ENCODE measurements at places on chromosomes 6 and 20. TPM values are rescaled to one million over a fixed set of nuclear protein-coding genes. Genes with fewer than 3 reads are reported as not detected.

Gene LHFPL5
- total RNA-seq = not detected

DNA sequence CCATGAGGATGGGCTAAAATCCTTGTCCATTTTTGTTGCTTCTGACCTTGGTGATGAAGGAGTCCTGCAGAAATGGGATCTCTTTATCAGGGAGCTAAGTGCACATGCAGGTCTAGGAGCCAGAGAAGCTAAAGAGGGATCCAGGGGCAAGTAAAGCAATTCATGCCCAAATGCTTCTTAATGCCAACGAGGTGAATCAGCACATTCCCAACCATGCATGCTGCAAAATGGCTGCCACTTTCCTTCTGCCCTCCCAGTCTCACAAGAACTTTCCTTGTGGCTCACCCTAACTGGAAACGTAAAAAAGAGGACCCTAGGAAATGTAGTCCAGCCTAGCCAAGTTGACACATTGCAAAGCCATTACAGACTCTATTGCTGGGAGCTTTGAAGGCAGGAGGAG, 298.4 kb downstream of the MAFB start:
- no peaks in the 10 kb centered on the region for H3K36me3 ChIP-seq
- no peaks in the 10 kb centered on the region for H3K4me1 ChIP-seq
- no peak for DNase-seq
- H3K4me3 ChIP-seq = no peak overlapping the region

DNA sequence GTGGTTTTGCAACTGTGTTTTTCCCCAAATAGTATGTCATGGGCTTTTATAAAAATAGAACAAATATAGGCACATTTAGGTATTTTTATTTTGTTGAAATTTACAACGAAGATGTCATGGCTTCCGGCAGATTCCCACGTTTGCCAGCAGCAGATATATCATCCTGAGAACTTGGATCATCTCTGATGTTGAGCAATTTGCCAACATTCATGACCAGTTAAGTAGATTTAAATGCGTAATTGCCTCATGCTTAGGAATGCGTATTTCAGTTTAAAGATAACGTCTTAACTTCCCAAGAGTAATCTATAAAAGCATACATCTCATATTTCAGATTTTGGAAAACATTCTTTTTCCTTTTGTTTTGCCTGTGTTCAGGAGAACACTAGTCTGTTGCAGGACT, 457.8 kb downstream of the QKI start:
- no peaks in the 10 kb centered on the region for H3K27me3 ChIP-seq
- no peaks in the 10 kb centered on the region for H3K4me1 ChIP-seq
- H3K4me3 ChIP-seq = no peak overlapping the region
- no peak for DNase-seq

GRCh38 chr6:158050107-158050735, 68.6 kb downstream of the SYNJ2 start:
- H3K36me3 ChIP-seq = no peaks in the 10 kb centered on the region
- no peaks in the 10 kb centered on the region for H3K4me1 ChIP-seq
- no peak overlapping the region for H3K4me3 ChIP-seq
- no peaks in the 10 kb centered on the region for H3K27me3 ChIP-seq

- no peak overlapping the region for H3K27ac ChIP-seq
- DNase-seq = no peak
- H3K4me3 ChIP-seq = no peak overlapping the region
- no peaks in the 10 kb centered on the region for H3K4me1 ChIP-seq
- H3K36me3 ChIP-seq = no peaks in the 10 kb centered on the region
Measured at GRCh38 chr20:34293589-34293988, 9.6 kb downstream of the AHCY start.

Gene KCNK16
- total RNA-seq = not detected

Data from hepatocyte (in vitro differentiated cells).